ENCODE measurements at places on chromosomes 1 and 21.

GRCh38 chr1:89652373-89652772, 19.5 kb downstream of the LRRC8C start:
- no peaks in the 10 kb centered on the region for H3K4me1 ChIP-seq
- no peaks in the 10 kb centered on the region for H3K36me3 ChIP-seq
- no peak overlapping the region for H3K27ac ChIP-seq
- no peak overlapping the region for H3K4me3 ChIP-seq
- no peak for DNase-seq

- H3K27ac ChIP-seq: no peak overlapping the region
- no peaks in the 10 kb centered on the region for H3K36me3 ChIP-seq
- no peaks in the 10 kb centered on the region for H3K4me1 ChIP-seq
- no peaks in the 10 kb centered on the region for H3K27me3 ChIP-seq
- no peak for DNase-seq
Measured at GRCh38 chr21:29389136-29389535, 90.4 kb downstream of the BACH1 start.

GRCh38 chr1:153623101-153623500, 4.2 kb downstream of the S100A13 start:
- peaks cover 18% of the 10 kb centered on the region for H3K4me1 ChIP-seq
- H3K27ac ChIP-seq: no peak overlapping the region
- no peaks in the 10 kb centered on the region for H3K36me3 ChIP-seq
- no peaks in the 10 kb centered on the region for H3K27me3 ChIP-seq
- DNase-seq: no peak

- H3K4me3 ChIP-seq: no peak overlapping the region
- H3K27ac ChIP-seq: peak overlapping the region; percentile 90
- no peaks in the 10 kb centered on the region for H3K27me3 ChIP-seq
- H3K36me3 ChIP-seq: no peaks in the 10 kb centered on the region
- no peak for DNase-seq
Measured at GRCh38 chr21:38908537-38908936, 102.8 kb downstream of the ETS2 start.

GRCh38 chr1:245180496-245181157, 25.8 kb downstream of the KIF26B start:
- H3K36me3 ChIP-seq: no peaks in the 10 kb centered on the region
- H3K27me3 ChIP-seq: no peaks in the 10 kb centered on the region
- H3K4me3 ChIP-seq: no peak overlapping the region
- no peak for DNase-seq
- no peaks in the 10 kb centered on the region for H3K4me1 ChIP-seq

- peaks cover 41% of the 10 kb centered on the region for H3K36me3 ChIP-seq
- peak overlapping the region; percentile 34 for H3K4me3 ChIP-seq
- peak; percentile 88 for DNase-seq
- peak overlapping the region; percentile 98 for H3K27ac ChIP-seq
Measured at GRCh38 chr1:39625462-39626273, 13.8 kb downstream of the HEYL start.

DNA sequence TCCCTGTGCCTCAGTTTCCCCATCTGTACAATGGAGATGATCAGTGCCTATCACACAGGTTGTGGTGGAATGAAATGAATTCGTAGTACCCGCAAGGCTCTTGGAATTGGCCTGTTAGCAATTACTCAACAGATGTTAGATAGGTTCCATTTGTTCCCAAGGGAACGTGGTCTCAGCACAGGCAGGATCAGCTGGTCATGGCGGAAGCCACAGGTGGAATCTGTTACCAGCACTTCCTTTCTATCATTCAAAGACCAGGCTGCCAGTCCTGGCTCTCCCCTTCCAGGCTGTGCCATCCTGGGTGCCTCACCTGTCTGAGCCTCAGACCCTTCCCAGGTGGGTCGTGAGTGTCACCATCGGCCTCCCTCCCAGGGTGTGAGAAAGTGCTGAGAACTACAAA, 61.5 kb downstream of the FBXO2 start:
- no peak overlapping the region for H3K4me3 ChIP-seq
- no peaks in the 10 kb centered on the region for H3K27me3 ChIP-seq
- H3K36me3 ChIP-seq: no peaks in the 10 kb centered on the region
- H3K4me1 ChIP-seq: no peaks in the 10 kb centered on the region

GRCh38 chr21:26969971-26970725, 3.3 kb upstream of the ADAMTS5 start:
- peaks cover 8% of the 10 kb centered on the region for H3K4me1 ChIP-seq
- DNase-seq: no peak
- H3K27me3 ChIP-seq: peaks cover 8% of the 10 kb centered on the region
- no peak overlapping the region for H3K4me3 ChIP-seq

GRCh38 chr1:65362545-65362944, 53.2 kb downstream of the DNAJC6 start:
- H3K36me3 ChIP-seq: peaks cover 4% of the 10 kb centered on the region
- no peak overlapping the region for H3K27ac ChIP-seq
- no peaks in the 10 kb centered on the region for H3K4me1 ChIP-seq
- no peak for DNase-seq
- H3K27me3 ChIP-seq: no peaks in the 10 kb centered on the region

- no peak overlapping the region for H3K27ac ChIP-seq
- peaks cover 15% of the 10 kb centered on the region for H3K4me1 ChIP-seq
- H3K27me3 ChIP-seq: no peaks in the 10 kb centered on the region
- no peak for DNase-seq
- no peaks in the 10 kb centered on the region for H3K36me3 ChIP-seq
Measured at GRCh38 chr1:41390166-41390565, 28.9 kb downstream of the FOXO6 start.

- no peaks in the 10 kb centered on the region for H3K36me3 ChIP-seq
- DNase-seq: no peak
- peaks cover 21% of the 10 kb centered on the region for H3K4me1 ChIP-seq
- peak overlapping the region; percentile 88 for H3K4me3 ChIP-seq
- no peaks in the 10 kb centered on the region for H3K27me3 ChIP-seq
Measured at GRCh38 chr1:212285685-212286555, 710 bp downstream of the PPP2R5A start.

GRCh38 chr1:232306269-232306961, 323.5 kb downstream of the SIPA1L2 start:
- H3K4me1 ChIP-seq: peaks cover 8% of the 10 kb centered on the region
- H3K4me3 ChIP-seq: no peak overlapping the region
- H3K27ac ChIP-seq: no peak overlapping the region
- DNase-seq: peak; percentile 62
- H3K27me3 ChIP-seq: no peaks in the 10 kb centered on the region

- DNase-seq: no peak
- no peak overlapping the region for H3K4me3 ChIP-seq
- H3K27ac ChIP-seq: no peak overlapping the region
- H3K27me3 ChIP-seq: no peaks in the 10 kb centered on the region
- H3K4me1 ChIP-seq: no peaks in the 10 kb centered on the region
- H3K36me3 ChIP-seq: no peaks in the 10 kb centered on the region
Measured at GRCh38 chr1:117658676-117659075, 52.8 kb downstream of the TENT5C start.

GRCh38 chr1:68464891-68465290, 15.1 kb upstream of the RPE65 start:
- DNase-seq: no peak
- H3K36me3 ChIP-seq: no peaks in the 10 kb centered on the region
- H3K4me3 ChIP-seq: no peak overlapping the region
- no peaks in the 10 kb centered on the region for H3K27me3 ChIP-seq

DNA sequence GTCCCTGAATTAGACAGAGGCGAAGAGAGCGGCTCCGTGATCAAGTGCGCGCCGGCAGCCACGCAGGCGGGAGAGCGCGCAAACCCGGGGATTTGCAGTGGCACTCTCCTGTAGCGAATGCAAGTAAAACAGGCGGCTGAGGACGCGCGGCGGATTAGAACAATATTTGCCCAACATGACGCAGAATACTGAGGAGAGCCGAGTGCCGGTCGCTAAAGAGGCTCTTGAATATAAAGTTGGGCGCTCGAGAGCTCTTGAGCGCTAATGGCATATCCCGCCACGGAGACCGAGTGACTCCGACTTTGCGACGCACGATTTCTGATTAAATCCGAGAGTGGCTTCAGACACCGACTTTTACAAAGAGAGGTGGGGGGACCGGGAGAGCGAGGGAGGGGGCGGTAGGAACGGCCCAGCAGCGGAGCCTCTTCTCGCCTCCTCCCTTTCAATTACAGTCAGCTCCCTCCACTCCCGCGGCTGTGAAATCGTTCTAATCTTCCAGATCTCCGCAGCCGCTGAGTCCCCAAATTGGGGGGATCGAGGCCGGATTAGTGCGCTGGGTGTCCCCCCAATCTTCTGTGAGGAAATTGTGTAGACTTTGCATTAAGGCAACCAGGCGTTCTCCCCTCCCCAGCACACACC, 2.3 kb downstream of the PAX7 start:
- no peak overlapping the region for H3K27ac ChIP-seq
- H3K27me3 ChIP-seq: peaks cover 6% of the 10 kb centered on the region
- no peak overlapping the region for H3K4me3 ChIP-seq
- H3K4me1 ChIP-seq: peaks cover 4% of the 10 kb centered on the region
- no peaks in the 10 kb centered on the region for H3K36me3 ChIP-seq

DNA sequence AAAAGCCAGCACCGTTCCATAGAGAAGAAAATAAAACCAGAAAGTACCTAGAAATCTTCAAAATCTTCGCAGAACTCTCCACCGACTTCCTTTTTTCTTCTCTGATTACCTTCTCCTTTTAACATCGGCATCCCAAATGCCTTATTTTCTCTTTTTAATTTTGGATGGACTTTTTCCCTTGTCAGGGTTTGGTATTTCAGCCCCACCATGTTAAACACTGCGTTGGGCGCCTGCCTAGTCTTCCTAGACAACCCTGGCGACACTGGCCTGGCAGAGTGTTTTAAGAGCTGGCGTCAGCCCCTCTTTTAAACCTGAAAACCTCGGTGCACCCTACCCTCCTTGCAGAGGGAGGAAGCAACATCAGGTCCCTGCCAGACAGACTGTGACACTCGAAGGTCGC, 66.0 kb upstream of the EFHD2 start:
- H3K4me3 ChIP-seq: peak overlapping the region; percentile 1
- peak; percentile 83 for DNase-seq
- no peaks in the 10 kb centered on the region for H3K27me3 ChIP-seq
- peaks cover 2% of the 10 kb centered on the region for H3K4me1 ChIP-seq
- H3K36me3 ChIP-seq: no peaks in the 10 kb centered on the region

- no peaks in the 10 kb centered on the region for H3K36me3 ChIP-seq
- no peaks in the 10 kb centered on the region for H3K4me1 ChIP-seq
- H3K27me3 ChIP-seq: no peaks in the 10 kb centered on the region
- H3K27ac ChIP-seq: no peak overlapping the region
Measured at GRCh38 chr1:149877211-149877946, 22.0 kb upstream of the BOLA1 start.

- no peaks in the 10 kb centered on the region for H3K36me3 ChIP-seq
- no peak overlapping the region for H3K27ac ChIP-seq
- H3K27me3 ChIP-seq: no peaks in the 10 kb centered on the region
Measured at GRCh38 chr1:29801003-29801402, 564.7 kb downstream of the PTPRU start.

DNA sequence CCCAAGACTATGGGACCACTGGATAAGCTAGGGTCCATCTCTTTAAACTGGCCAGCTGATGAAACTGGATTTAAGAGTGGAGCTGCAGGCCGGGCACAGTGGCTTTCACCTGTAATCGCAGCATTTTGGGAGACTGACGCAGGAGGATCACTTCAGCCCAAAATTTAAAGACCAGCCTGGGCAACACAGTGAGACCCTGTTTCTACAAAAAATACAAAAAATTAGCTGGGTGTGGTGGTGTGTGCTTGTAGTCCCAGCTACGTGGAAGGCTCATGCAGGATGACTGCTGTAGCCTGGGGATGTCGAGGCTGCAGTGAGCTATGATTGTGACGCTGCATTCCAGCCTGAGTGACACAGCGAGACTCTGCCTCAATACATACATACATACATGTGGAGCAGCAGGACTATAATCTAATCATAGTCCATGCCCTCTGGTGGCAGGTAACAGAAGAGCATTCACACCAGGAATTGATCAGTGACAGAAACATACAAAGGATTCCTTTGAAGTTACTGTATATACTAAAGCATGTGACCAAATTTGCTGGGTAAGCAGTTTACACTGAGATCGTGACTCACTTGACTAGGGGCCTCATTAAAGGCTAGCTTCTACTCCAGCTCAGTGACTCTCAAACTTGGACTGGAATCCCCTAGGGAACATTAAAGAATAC, 101.5 kb upstream of the SLFNL1 start:
- H3K4me1 ChIP-seq: no peaks in the 10 kb centered on the region
- peaks cover 2% of the 10 kb centered on the region for H3K36me3 ChIP-seq
- H3K27me3 ChIP-seq: no peaks in the 10 kb centered on the region
- H3K27ac ChIP-seq: no peak overlapping the region
- H3K4me3 ChIP-seq: no peak overlapping the region

DNA sequence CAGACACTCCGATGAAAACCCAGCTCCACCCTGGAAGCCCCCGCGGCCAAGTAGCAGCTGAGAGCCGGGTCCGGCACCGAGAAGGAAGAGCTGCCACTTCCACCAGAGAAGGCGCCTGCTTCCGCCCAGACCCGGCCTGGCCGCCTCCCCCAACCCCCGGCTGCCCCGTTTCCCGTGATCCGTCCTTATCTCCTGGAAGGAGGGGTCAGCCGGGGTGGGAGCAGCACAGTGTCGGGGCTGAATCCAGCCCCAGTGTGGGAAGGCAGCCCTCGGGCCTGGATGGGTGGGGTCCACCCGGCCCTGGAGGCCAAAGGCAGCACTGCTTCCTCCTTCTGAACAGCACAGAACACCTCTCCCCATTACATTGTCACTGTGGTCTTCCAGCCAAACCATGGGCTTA, 69.4 kb downstream of the MEGF6 start:
- H3K27ac ChIP-seq: peak overlapping the region; percentile 97
- H3K27me3 ChIP-seq: no peaks in the 10 kb centered on the region
- H3K4me3 ChIP-seq: no peak overlapping the region
- no peak for DNase-seq
- no peaks in the 10 kb centered on the region for H3K36me3 ChIP-seq

DNA sequence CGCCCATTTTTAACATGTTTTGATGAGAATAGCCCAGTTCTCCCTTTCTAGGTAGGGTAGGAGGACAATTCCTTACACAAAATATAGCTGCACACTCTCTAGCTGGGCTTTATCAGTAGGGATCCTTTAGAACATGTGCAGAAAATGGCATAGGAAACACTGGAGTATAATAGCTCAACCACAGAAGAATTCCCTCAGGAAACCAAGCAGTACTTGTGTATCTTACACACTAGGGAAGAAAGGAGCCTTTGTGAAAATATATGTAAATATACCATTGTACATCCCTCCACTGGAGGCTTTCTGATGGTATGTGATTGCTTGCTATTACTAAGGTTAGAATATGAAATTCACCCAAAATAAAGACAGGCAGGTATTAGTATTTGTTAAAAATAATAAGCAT, 153.5 kb downstream of the LRRC40 start:
- no peaks in the 10 kb centered on the region for H3K36me3 ChIP-seq
- no peaks in the 10 kb centered on the region for H3K27me3 ChIP-seq
- no peaks in the 10 kb centered on the region for H3K4me1 ChIP-seq
- DNase-seq: no peak
- no peak overlapping the region for H3K4me3 ChIP-seq

DNA sequence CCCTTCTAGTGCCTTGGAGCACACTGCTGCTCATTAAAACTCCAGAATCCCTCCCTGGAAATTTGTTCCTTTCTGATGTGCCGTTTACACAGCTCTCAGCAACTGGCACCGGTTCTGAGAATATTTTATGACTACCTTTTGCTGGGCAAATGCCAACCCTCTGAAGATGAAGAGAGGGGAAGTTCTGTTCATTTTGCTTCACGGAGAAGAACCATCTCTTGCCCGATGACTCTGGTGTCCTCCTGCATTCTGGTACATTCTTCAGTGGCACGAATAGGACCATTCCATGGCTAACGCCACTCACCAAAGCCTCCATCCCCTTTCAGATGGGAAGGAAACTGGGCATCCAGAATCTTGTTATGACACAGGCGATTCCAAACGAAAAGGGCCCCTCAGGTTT, 96.2 kb upstream of the SIM2 start:
- DNase-seq: no peak
- H3K27ac ChIP-seq: no peak overlapping the region
- H3K27me3 ChIP-seq: no peaks in the 10 kb centered on the region
- H3K4me3 ChIP-seq: no peak overlapping the region
